NCI-H1930 (cell line): ENCODE measurements at places on chromosomes 12 and 14.

- no peak for DNase-seq
These were observed 41.4 kb downstream of the CLIP1 start for GRCh38 chr12:122381021-122381420.

DNA sequence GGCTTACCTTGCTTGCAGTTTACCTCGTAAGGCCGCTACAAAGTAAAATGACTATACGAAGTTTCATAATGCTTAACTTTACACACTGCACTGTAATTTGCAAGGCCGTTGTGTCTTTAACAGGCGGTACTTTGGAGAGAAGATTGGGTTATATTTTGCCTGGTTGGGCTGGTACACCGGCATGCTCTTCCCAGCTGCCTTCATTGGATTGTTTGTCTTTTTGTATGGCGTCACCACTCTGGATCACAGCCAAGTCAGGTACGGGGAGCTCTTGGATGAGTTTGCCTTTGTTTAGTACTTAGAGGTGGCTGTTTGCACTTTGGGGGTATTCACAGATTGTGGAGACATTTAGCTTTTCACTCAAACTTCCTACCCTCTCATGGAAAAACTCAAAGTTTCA lies 167.8 kb downstream of the SLC5A8 start:
- no peak for DNase-seq

DNA sequence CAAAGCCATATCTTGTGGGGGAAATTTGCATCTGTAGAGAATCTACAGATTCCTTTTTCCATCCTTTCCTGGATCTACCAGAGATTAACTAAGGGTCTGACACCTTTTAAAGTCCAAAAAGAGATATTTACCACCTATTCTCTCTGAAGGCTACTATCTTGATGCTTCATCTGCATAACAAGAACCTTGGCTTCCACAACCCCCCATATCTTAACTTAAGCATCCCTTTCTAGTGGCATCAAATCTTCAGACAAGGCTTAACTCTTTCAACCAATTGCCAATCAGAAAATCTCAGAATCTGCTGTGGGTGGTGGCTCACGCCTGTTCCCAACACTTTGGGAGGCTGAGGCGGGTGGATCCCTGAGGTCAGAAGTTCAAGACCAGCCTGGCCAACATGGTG lies 74.3 kb upstream of the FICD start:
- DNase-seq = no peak

GRCh38 chr14:96267916-96268315 lies 11.9 kb downstream of the BDKRB1 start:
- DNase-seq = no peak

DNA sequence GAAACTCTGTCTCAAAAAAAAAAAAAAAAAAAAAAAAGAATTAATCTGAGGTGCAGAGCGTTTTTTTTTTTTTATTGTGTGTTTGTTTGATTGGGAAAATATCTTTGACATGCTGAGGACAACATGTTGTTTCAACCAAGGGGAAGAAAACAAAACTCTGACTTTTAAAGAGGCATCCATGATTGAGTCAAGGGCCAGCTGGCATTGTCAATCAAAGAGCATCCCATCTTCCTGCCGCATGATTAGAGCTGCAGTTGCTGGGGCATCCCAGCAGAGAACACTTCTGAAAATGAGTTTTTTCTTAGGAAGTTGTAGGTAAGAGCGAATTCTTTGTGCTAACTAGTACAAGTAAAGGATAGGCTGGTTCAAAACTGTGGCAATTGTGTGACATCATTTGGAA lies 200.9 kb upstream of the DAAM1 start:
- no peak for DNase-seq

DNA sequence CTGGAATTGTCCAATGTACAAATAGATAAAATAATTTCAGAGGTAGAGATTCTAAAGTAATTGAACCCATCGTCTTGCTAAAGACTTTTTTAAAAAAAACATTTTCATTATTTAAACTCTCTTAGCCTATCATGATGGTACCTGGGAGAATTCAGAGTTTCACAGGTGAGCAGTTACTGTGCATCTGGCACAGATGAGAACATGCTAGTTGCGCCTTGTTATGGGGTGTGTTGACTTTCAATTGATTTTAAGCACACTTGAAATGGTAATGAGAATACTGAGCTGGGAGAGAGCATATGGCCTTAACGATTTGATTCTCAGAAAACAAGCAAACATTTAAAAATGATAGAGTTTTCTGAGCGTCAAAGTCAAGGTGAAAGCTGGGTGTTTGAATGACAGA lies 66.6 kb downstream of the FLRT2 start:
- DNase-seq = no peak

- DNase-seq = no peak
These were observed 600.6 kb upstream of the LMO3 start for GRCh38 chr12:17206553-17206952.

- no peak for DNase-seq
These were observed 18.6 kb downstream of the KMT2D start for GRCh38 chr12:49041881-49042484.
